ENCODE measurements at places on chromosomes 1 and 21. TPM values are rescaled to one million over a fixed set of nuclear protein-coding genes. Genes with fewer than 3 reads are reported as not detected.

SH2D2A gene
- not detected for total RNA-seq

S100A10 gene
- total RNA-seq = 239 TPM

NUDT17 gene
- total RNA-seq = 2.4 TPM

PADI2 gene
- total RNA-seq = 0.17 TPM

LCE2B gene
- total RNA-seq = not detected

C1QC gene
- total RNA-seq = not detected

FCGR1A gene
- total RNA-seq = not detected

KRTAP19-1 gene
- not detected for total RNA-seq

TPTE gene
- total RNA-seq = not detected

PPFIA4 gene
- 0.17 TPM for total RNA-seq

MCOLN2 gene
- total RNA-seq = 0.05 TPM

ATP1A4 gene
- not detected for total RNA-seq

MFAP2 gene
- 24.5 TPM for total RNA-seq

KLHDC9 gene
- 0.93 TPM for total RNA-seq

CLCA2 gene
- not detected for total RNA-seq

TRNAU1AP gene
- 20.6 TPM for total RNA-seq
